Central memory CD8-positive, alpha-beta T cell (primary cell): ENCODE measurements at places on chromosomes 11 and 22.

DNA sequence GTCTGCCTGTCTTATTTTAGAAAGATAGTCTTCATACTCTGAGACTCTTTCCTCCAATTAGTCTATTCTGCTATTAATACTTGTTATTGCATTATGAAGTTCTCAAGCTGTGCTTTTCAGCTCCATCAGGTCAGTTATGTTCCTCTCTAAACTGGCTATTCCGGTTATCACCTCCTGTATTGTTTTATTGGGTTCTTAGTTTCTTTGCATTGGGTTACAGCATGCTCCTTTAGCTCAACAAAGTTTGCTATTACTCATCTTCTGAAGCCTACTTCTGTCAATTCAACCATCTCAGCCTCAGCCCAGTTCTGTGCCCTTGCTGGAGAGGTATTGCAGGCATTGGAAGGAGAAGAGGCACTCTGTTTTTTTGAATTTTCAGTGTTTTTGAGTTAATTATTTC lies 21.0 kb upstream of the OR5AK2 start:
- DNase-seq = no peak

DNA sequence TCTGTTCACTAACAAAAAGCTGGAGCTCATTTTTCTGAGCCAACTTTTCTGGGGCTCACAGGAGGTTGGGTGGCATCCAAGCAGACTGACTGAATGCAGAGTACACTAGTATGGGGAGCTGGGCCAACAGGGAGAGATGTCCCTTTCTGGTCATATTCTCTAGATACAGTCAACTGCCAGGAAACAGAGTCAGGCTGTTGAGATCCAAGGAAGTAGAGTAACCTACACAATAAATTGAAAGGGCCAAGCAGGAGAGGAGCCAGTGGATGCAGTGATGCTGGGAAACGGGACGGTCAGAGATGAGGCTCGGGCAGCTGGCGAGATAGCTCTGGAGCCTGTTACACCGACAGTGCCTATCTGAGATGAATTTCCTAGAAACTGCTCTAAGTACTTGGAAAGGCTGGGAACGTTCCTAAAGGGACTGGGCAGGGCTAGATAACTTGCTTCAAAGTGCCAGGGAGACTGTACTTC lies 71.1 kb downstream of the LARGE2 start:
- no peak for DNase-seq

GRCh38 chr11:72001834-72002591 lies 3.3 kb downstream of the IL18BP start:
- no peak for DNase-seq

- no peak for DNase-seq
Observed at GRCh38 chr11:46309814-46310259, 32.4 kb downstream of the CREB3L1 start.

DNA sequence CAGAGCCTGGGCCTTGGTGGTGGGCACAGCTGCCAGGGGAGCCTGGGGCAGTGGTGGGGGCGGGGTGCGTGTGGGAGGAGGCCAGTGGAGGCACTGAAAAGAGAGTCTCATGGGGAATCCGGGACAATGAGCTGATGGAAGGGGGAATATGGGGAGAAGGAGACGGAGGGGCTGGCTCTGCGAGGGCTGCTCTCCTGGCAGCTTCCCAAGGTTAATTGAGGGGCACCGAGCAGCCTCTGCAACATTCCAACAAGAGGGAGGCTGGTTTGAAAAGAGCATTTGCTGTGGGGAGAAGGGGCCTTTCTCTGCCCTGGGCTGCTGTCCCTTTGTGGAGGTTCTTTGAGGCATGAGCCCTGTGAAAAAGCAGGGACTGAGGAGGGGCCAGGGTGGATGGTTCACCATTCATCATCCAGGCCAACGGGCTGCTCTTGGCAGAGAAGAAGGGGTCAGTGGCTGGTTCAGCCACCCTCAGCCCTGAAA lies 9.4 kb upstream of the IGSF9B start:
- DNase-seq = no peak

GRCh38 chr11:117488996-117489952 lies 161.6 kb downstream of the CEP164 start:
- no peak for DNase-seq

GRCh38 chr22:49193348-49193747 lies 634.3 kb downstream of the BRD1 start:
- DNase-seq = no peak

GRCh38 chr22:47835726-47836125 lies 1073.3 kb downstream of the TBC1D22A start:
- DNase-seq = no peak

- no peak for DNase-seq
Observed at GRCh38 chr22:29988719-29989118, 91.5 kb upstream of the HORMAD2 start.

GRCh38 chr11:17544181-17544622 lies at the start of gene USH1C:
USH1C (minus strand) TSS chr11:17544416; CDS start chr11:17544307, 109 bp downstream.
- DNase-seq = no peak
